ENCODE measurements at places on chromosomes 4 and X.

DNA sequence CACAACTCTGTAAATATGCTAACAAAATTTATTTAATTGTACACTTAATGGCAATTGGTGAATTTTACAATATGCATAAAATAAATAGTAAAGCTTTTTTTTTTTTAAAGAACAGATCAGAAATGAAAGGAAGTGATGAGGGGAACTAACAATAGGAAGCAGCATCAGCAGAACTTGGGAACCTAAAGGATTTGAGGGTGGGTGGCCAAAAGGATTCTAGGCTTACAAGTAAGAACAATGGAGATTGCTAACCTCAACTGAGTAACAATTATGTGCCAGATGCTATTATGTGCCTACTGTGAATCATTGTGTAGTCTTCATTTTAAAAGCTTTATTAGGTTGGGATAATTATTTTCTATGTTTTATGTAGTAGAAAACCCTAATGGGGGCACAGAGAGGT, 185.2 kb downstream of the LDB2 start:
- no peak for DNase-seq

DNA sequence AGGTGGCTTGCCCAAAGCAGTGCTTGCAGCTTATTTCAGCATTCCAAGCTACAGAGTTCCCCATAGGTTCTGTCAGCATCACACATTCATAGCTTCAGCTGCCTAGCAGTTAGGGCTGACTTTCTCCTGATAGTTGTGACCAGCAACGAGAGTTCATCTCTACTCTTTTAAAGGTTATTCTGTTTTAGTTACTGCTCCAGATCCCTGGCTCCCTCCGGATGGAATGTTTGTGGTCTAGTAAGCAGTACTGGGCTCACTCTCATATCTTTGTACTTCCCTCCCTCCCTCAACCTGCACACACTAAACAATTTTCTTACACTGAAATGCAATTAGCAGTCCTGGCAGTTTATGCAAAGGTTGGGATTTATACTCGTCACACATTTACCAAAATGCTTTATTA, 43.9 kb downstream of the PTTG2 start:
- DNase-seq: no peak

GRCh38 chrX:23662853-23663252, 4.4 kb upstream of the PRDX4 start:
- DNase-seq: no peak

DNA sequence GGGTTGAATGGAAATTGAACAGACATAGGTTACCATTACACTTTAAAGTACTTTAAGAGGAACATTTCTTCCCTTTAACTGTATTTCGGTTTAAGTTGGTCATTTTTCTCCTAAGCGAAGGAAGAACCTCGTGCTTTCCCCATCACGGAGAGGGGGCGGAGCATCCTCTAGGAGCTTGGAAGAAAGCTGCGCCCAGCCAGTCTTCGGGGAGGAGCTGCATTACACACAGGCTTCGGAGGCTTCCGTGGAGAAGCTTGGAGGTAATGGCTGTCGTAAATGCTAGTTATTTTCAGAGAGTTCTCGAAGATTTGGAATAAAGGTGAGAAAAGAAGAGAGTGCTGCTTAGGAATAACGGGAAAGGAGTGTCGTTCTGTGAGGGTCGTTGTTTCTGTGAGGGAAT, at the start of gene PWWP3B:
Gene PWWP3B, plus strand, starts transcription at position 199 of the 400 bp plus-strand sequence. CDS start 37,128 bp downstream, outside the sequence.
- no peak for DNase-seq

GRCh38 chrX:44705817-44706551, 137.8 kb upstream of the DUSP21 start:
- DNase-seq: no peak

DNA sequence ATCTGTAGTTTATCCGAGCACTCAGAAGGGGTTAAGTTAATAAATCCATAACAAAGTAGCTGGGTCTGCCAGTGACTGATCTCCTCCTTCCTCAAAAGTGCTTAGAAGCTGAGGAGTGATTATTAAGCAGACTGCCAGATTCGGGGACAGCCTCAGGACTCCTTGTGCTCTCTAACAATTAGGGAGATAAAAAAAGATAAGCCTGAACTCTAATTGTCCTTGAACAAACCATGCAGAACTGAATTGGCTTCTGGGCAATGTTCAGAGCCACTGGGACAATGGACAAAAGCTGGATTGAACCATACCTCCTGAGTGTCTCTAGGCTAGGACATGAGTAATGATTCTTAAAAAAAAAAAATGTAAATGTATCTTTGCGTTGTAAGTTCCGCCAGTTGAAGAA, 22.7 kb upstream of the GRPR start:
- no peak for DNase-seq

DNA sequence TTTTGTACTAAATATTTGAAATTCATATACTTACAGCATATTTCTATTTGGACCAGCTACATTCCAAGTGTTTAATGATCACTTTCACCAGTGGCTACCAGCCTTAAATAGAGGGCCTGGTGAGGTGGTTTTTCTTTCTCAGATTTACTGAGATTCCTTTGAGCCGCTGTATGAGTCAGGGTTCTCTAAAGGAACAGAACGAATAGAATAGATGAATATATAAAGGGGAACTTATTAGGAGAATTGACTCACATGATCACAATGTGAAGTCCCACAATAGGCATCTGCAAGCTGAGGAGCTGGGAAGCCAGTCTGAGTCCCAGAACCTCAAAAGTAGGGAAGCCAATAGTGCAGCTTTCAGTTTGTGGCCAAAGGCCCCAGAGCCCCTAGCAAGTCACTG, 146.2 kb upstream of the TLL1 start:
- no peak for DNase-seq

DNA sequence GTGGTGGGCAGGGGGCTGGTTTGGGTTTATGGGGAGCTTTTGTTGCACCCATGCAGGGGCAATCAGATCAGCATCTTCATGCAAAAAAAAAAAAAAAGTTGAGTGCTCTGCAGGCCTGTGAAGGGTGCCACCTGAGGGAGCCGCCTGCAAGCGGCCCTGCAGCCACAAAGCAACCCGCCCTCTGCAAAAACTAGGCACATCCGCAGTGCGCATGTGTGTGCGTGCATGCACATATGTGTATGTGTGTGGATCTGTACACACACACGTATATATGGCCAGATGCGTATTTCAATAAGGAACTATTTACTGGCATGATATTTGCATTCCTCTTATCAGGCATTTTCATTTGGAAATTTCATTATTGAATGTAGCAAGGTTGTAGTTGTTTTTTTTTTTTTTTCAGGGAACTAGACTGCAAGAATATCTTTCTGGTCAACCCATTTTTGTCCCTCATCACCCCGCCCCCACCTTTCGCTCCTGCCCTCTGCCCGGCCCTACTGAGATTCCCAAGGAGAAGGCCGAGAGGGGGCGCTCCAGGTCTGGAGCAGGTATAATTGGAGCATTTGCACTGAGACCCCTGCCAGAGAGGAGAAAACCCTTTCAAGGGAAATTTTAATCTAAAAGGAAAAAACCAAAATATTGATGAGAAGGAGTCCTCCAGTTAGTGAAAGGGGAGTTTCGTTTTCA, 18.1 kb downstream of the CCNQ start:
- DNase-seq: no peak

DNA sequence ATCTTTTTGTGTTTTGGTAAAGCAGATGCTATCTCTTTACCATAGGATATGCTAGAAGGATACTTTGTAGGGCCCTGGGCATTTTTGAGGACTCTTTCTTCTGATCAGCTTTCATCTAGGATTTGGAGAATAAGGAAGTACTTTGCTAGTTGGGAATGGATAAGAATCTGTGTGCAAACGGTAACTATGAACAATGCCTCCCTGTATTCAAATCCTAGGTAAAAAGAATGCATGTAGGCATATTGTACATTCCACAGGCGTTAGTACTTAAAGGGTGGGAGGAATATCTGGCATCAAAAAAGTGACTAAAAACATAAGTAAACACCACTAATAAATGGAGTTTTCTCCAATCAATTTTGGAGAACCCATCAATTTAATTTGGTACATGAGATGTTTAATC, 59.7 kb downstream of the SH3BGRL start:
- DNase-seq: no peak

- peak; percentile 78 for DNase-seq
Measured at GRCh38 chr4:165378745-165379677, at the start of gene CPE. Gene CPE (plus strand): TSS chr4:165379008. CDS start chr4:165379222, 214 bp downstream.

- no peak for DNase-seq
Measured at GRCh38 chr4:184649971-184650855, 675 bp downstream of the PRIMPOL start.

- peak; percentile 69 for DNase-seq
Measured at GRCh38 chr4:56048702-56049431, 100.1 kb downstream of the CEP135 start.

- no peak for DNase-seq
Measured at GRCh38 chr4:93317561-93317960, 511.0 kb upstream of the ATOH1 start.

DNA sequence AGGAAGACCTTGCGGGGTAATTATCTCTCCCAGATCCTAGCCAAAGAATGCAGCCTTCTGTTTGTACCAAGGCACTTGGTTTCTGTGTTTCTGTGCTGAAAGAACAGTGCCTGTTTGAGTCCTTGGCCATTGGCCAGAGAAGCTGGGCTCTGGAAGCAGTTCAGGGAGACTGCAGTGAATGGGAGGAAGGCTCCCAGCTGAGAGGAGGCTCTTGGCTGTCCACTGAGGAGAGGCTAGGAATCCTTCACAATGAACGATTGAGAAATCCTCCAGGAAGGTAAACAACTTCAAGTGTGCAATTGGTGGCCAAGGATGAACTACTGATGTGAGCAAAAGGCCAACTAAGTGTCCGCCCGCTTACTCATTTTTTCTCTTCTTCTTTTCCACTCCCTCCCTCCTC, 61.3 kb downstream of the HS3ST1 start:
- no peak for DNase-seq

GRCh38 chr4:137601934-137602333, 69.6 kb upstream of the PCDH18 start:
- DNase-seq: no peak

GRCh38 chr4:31097999-31098398, 377.8 kb downstream of the PCDH7 start:
- DNase-seq: no peak

- no peak for DNase-seq
Measured at GRCh38 chr4:139247241-139247640, 32.8 kb downstream of the MGARP start.

GRCh38 chr4:53717064-53717549, 125.8 kb upstream of the LNX1 start:
- no peak for DNase-seq

DNA sequence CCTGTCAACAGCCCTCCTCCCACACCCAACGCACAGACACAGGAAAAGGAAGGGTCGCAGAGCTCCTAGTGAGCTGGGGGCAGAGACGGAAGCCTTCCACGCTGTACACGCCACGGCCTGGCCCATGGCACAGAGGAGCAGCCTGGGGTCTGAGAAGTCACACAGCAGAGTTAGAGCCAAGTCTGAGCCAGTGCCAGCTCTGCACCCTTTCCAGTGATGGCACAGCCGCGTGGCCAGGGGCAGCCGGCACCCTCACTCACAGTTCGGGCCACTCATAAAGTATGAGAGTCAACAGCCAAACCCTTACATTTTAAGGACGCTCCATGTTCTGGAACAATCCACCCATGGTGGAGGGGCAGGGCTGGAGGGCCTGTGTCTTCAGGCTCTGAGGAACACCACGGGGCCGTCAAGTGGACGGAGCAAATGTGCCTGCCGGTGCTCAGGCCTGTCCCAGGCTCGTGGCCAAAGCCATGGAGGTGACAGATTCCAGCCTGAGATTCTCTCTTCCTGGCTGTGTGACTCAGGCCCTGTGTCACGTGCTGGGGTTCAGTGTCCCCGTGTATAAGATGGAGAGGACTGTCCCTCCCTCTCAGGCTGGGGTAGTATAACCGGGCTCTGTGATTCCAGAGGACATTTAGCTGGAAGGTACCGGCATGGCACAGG, 91.2 kb downstream of the ABLIM2 start:
- DNase-seq: no peak

GRCh38 chr4:16750882-16751642, 147.4 kb downstream of the LDB2 start:
- no peak for DNase-seq

DNA sequence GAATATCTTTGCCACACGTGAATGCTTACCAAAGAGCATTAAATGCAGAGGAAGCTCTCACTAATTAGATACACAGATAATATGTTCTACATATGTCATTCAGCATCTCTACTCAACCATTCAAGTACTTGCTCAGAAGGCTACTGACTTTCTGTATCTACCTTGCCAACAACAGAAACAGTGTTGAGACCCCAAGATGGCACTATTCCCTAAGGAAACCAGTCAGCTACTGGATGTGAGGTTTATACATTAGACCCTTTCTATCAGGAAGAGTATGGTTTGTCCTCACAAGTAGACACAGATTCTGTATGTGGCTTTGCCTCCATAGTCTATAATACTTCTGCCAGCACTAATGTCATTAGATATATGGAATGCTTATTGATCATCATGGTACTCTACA, 443.9 kb upstream of the INTU start:
- no peak for DNase-seq

DNA sequence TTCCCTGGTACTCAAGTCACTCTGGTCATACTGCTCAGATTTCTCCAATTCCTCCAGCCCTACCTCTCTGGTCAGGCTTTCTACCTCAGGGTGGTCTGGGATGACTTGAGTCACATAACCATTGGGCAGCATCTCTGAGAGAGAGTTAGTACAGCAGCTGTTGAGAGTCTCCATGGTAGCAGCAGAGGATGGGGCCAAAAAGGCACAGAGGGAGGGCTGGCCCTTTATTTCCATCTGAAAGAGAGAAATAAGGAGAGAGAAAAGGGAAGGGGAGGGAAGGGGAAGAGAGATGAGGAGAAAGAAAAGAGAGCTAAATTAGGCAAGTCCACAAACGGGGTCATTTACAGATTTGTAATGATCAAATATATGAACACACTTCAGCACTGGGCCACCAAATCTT, 149.1 kb upstream of the ARHGEF9 start:
- no peak for DNase-seq

- DNase-seq: no peak
Measured at GRCh38 chr4:80276931-80277330, 10.5 kb downstream of the FGF5 start.

DNA sequence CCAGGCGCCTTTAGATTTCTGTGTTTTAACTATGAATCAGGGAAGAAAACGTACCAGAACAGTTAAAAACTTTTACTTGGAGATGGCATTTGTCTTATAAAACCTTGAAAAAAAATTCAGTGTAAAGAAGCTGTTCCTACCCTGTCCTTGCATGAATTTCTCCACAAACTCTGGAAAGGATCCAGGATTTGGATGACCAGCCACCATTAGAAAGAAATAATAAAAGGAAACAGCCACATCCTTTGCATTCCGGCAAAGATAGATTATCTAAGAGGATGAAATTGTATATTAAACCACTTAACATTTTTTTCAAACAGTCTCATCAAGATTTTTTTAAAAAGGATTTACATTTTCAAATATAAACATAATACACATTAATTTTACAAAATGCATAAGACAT, 10.6 kb downstream of the SULT1E1 start:
- DNase-seq: no peak

DNA sequence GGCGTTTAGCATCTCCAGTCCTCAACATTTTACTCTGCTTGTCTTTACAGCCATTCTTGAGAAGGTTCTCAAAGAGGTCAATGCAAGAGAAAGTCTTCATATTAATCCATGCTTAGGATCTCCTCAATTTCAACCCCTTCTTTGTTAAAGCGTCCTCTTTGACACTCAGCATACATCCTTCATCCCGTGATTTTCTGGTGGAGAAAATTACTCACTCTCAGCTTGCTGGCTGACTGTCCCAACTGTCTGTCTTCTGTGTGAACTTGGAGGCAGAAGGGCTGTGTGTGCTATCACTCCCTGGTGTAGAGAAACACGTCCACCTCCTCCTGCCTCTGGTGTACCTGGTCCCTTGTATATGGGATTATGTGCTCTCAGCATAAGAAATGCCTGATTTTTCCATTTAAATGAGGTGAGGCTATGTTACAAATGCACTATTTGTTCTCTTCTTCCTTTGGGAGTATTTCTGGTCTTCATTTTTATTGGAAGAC, 57.8 kb downstream of the GALNT7 start:
- no peak for DNase-seq
